ENCODE measurements at places on chromosomes 7 and 10.

DNA sequence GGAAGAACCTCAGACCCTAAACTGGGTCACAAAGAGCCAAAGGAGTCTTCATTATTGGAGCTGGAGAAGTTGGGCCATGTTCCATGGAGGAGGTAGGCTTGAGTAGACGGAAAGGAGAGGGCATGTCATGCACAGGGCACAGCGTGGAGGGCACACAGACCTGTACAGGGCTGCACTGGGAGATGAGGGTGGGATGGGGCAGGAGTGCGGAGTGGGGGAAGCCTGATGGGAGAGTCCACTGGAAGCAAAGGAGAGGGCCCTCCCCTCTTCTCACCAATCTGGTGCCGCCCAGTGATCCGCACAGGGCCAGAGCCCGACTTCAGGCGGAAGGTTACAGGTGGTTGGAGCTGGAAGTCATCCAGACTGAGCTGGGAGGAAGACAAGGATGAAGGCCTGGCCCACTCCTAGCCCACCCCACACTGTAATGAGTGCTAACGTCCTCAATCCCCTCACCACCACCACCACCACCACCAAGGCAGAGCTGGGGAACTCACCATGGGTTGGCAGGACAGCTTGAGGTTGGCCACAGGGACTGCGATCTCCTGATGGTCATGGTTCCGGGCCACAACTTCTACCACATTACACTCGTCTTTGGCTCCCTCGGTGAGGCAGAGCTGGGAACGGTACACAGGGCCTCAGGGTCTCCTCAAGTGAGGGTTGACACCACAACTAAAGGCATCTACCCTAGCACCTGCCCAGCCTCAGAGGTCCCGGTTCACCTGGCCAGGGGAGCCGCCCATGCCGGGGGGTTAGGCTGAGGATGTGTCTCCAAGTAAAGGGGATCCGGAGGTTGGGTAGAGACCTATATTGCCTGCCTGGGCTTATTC lies 1.0 kb downstream of the NPM3 start:
- no peak for DNase-seq

- DNase-seq = no peak
Measured at GRCh38 chr7:83478616-83479015, 170.3 kb downstream of the SEMA3E start.

DNA sequence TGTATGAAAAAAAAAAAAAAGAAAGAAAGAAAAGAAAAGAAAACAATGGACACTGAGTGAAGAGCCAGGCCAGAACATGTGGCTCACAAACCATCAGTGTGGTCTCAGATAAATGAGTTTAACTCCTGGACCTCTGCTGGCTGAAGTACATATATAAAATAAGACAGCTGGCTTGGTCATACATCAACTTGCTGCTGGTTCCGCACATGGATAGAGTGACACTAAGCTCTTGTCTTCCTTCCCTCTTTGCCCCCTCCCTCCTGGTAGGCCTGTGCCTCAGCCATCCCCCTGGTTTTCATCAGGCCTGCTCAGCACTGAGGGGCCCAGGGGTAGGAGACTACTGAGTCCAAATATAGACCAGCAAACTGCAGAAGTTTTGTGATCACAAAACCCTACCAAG lies 58.1 kb upstream of the DGKI start:
- DNase-seq = no peak

GRCh38 chr7:64559206-64559605 lies 3.7 kb downstream of the ZNF680 start:
- no peak for DNase-seq

GRCh38 chr7:18590744-18591340 lies 95.3 kb downstream of the HDAC9 start:
- DNase-seq = no peak

GRCh38 chr7:92200791-92201190 lies 21.8 kb upstream of the LRRD1 start:
- DNase-seq = no peak

GRCh38 chr10:103739039-103739764 lies 116.2 kb downstream of the SH3PXD2A start:
- no peak for DNase-seq

DNA sequence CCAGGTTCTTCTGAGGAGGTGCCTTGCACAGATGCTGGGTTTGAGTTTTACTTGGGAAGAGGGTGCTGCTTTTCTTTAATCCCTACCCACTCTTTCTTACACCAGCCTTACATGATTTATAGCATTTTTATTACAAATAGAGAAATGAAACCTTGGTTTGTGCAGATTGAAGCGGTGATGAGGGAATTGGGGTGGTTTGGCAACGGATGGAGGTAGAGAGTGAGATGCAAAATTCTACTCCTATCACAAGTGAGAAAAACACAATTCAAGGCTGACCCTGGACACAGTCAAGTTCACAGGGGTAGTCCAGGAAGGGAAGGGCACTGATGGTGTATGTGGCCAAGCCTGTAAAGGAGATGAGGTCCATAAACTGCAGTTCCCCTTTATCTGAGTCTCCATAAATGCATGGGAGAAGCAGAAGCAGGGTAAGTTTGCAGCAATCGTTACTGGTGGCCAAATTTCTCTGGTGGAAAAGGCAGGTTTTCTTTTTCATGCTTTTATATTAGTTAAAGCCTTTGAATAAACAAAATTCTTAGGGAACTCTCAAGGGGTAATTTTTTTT lies 214.3 kb downstream of the JAZF1 start:
- DNase-seq = no peak

GRCh38 chr7:101165075-101165957 lies at the start of gene VGF:
Gene VGF, minus strand, starts transcription at chr7:101165569. Its CDS starts 726 bp downstream, at chr7:101164843.
- peak; percentile 84 for DNase-seq

DNA sequence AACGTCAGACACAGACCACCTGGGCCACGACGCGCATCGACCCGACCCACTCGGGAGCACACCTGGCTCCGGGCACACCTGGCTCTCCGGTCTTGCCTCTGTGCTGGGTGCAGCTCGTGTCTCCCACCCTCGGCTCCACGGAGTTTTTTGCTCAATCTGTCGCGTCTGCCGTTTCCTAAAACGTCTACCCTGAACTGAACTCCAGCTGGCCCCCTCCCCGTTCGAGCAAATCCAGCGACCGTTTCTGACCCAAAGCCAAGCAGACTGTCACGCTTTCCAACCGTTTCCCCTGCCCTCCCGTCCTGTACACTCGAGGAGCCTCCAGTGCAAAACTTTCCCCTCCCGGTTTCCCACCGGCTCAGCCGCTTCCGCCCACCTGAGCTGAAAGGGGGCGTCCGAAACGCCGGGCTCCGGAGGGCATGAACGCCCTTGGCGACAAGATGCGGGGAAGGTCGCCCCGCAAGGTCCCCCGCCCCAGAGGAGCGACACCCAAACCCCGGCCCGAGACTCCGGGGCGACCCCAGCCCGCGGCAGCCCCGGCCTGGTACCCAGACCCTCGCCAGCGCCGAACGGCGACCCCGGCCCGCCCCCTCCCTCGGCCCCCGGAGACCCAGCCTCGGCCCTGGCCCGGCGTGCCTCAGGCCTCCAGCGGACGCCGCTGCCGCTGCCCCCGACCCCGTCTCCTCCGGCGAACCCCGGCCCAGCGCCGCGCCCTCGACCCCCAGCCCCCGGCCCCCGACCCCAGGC lies 557 bp downstream of the CYTH3 start:
- DNase-seq = no peak

DNA sequence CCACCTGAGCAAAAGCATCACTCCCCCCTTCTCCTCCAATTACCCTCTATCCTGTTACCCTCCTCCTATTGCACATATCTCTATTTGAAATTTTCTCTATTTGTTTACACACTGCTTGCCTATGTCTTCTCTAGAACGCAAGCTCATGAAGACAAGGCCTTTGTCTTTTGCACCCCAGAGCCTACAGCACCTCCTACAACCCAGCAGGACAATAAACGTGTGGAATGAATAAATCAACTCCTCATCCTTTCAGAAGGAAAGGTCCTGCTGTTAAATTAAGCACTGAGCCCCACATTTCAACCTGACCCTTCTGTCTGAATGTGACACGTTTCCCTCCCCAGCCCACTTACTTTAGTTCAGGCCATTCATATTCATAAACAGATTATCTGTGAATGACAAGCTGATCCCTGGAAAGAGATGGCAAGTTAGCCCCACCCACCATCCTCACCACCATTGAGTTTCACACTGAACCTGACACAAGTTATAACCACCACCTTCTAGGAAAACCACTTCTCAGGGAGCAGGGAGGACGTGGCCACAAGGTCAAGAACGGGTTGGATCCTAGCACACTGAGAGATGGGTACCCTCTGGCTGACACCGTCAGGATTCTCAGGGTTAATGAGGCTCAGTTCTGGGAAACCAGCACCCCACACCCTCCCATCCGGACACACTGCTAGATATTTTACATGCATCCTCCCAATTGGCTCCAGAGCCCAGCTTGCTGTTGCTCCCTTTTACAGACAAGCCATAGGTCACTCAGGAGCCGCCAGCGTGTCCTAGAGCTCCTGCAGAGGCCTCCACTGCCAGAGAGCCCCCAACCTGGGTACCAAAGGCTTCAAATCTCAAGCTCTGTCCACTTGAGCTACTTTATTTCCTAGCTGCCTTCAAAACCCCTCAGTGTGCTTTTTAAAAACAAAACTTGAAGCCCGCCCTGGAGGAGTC lies 934 bp downstream of the PRTFDC1 start:
- no peak for DNase-seq

DNA sequence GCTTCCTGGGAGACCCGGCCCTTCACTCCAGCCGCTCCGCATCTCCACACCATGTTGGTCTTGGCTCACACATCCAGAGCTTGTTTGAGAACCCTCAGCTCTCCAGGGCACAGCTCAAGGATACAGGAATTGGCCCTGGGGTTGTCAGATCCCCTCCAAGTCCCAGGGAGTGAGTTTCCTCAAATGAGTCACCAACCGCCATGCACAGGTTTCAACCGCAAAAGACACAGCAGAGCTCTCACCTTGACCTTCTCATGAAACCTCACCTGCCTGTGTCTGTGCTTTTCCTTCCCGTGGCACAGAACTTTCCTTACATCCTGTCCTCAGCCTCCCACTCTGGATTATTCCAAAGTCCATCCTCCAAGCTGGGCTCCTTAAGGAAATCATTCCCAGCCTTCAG lies 20.6 kb downstream of the AZGP1 start:
- DNase-seq = no peak

DNA sequence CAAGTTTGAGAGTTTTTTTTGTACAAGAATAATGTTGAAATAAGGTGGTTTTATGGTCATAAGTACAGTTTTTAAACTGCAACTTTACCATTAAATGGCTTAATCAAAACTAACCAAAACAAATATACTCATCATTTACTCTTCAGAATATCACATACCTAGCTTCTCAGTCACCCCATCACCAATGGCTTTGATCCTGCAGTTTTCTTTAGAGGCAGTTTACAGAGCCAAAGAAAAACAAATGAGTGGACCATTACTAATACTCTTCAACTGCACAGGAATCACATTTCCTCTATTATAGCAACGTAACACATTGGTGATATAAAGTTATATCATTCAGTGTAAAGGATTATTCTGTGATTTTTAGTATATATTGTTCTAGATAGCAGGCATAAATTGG lies 576.1 kb upstream of the LRRTM3 start:
- DNase-seq = no peak

DNA sequence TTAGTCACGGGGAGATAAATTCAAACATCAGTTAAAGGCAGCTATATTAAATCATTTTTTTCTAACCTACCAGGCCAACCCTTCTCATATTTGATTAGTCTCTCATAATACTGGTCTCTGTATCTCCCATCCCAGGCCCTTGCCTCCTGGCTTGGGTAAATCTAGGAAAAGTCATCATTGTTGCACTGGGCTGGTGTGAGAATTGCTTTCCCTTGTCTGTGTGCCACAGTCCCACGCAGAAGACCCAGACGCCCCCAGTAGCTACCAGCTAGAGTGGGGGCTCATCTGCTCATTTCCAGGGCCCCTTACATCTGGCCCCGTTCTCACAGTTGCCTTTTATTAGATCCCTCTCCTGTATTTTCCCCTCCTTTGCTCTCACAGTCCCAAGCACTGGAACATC lies 67.6 kb upstream of the VIPR2 start:
- no peak for DNase-seq

DNA sequence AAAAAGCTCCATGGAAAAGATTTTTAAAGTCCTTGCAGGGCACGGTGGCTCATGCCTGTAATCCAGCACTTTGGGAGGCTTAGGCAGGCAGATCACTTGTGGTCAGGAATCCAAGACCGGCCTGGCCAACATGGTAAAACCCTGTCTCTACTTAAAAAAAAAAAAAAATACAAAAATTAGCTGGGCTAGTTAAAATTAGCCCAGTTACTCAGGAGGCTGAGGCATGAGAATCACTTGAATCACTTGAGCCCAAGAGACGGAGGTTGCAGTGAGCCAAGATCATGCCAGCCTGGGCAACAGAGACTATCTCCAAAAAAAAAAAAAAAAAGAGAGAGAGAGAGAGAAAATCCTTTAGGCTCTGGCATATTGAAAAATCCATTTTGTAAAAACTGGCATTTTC lies 61.9 kb downstream of the CCDC6 start:
- no peak for DNase-seq

DNA sequence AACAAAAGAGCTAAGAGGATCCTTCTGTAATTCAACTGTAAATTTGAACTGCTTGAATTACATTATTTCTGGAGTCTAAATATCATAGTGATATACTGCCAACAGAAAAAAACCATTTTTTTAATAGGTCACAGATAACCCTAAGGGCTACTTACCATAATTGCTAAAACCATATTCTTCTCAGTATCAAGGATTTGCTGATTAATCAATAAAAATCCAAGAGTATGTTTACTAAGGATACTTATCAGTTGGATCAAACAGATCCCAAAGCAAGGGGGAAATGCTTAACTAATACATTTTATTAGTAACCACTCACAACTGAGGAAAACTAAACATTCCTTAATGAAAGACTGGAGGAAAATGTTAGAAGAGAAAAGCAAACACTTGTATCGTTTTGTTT lies 166.0 kb downstream of the PIP4K2A start:
- no peak for DNase-seq

GRCh38 chr10:77104459-77104980 lies 533.1 kb downstream of the KCNMA1 start:
- no peak for DNase-seq

DNA sequence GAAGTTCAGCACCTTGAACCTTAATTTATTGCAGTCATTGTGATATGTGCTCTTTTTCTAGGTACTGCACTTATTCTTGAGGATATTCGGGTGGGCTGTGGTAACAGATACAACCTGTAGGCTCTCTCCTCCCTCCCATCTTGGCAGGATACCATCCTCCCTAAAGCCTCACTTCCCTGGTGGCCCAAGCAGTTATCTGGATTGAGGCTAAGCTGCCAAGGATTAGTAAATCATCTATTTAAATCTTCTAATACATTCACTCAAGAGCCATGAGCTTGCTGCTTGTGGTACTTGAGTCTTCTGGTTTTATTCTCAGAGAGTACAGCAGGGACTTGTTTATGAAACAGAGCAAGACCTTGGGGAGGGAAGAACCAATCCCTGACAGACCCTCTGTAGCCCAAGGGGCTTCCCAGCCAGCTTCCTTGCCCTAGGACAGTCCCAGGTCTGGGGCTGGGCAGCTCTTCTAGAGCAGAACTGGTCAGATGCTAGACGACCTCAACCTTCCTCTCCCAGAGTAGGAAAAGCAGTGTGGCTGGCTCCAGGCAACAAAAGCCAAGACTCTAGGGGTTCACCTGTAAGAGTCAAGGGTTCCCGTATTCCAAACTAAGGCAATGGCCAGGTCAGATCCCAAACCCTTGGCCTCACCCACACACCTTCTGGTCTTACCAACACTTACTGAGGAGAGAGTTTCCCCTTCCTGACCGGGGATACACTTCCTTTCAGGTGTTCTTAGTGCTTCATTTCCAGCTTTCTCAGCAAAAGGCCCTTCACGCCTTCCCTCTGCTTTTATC lies 21.3 kb downstream of the WNT8B start:
- DNase-seq = no peak

GRCh38 chr7:110852156-110852940 lies 238.6 kb upstream of the LRRN3 start:
- DNase-seq = no peak

GRCh38 chr10:78777466-78777865 lies 291.3 kb upstream of the ZMIZ1 start:
- DNase-seq = no peak

Measured in activated T-helper 1 cell treated with Interleukin-2 at 50 U/mL for 16 hours (primary cell).